ENCODE measurements at places on chromosomes 1 and 21.

- DNase-seq, result no peak
Measured at GRCh38 chr1:8381618-8382017, 63.7 kb downstream of the SLC45A1 start.

DNA sequence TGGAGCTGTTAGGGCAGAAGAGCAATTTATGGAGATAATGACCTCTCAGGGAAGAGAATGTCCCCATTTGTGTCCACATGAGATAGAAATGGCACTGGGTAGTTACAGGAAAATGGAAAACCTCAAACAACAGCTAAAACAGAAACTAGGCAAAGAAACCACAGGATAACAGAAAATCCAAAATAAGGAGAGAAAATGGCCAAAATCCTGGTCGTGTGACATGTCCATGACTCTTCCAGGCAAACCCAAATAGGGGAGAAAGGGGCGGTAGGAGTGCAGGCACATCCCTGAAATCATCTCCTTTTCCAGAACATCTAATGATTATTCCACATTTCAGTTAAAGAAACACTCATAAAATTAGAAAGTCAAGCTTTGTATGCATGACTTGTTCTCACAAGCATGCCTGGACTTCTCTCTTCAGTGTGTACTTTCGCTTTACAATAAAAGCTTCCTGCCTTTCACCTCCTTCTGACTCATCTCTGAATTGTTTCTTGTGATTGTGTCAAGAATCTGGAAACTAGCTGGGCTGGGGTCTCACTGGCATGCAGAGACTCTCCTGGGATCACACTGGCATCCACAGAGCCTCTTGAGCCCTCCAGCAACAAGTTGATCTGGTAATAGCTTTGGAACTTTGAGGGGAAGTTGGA lies 171.4 kb upstream of the ZP4 start:
- DNase-seq, result no peak

DNA sequence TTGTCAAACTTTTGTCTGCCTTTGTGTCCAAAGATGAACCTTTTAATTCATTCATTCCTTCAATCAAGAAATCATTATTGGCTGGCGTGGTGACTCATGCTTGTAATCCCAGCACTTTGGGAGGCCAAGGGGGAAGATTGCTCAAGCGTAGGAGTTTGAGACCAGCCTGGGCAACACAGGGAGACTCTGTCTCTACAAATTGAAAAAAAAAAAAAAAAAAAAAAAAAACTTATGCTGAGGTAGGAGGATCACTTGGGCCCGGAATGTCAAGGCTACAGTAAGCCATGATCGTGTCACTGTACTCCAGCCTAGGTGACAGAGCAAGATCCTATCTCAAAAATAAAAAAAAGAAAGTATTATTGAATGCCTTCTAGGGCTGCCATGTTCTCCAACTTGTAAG lies 51.3 kb upstream of the CXADR start:
- no peak for DNase-seq

- no peak for DNase-seq
Measured at GRCh38 chr1:63327417-63328054, 5.2 kb downstream of the FOXD3 start.

DNA sequence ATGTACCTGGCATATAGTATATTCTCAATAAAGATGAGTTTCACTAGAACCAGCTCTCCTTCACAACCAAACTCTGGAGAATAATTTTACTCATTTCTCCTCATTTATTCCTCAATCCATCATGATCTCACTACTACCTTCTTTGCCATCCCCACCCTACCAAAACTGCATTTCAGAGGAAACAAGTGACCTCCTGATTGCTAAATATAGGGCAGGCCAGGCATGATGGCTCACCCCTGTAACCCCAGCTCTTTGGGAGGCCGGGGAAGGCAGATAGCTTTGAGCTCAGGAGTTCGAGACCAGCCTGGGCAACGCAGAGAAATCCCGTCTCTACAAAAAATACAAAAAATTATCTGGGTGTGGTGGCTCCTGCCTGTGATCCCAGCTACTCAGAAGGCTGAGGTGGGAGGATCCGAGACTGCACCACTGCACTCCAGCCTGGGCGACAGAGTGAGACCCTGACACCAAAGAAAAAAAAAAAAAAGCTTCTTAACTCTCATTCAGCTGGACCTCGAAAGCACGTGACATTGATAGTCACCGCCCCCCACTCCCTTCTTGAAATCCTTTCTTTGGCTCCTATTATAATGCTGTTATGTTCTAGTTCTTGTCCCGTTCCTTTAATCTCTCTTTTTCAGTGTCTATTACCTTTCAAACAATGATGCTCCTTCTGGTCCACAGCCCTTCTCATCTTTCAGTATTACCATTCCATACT lies 2.1 kb downstream of the TESK2 start:
- no peak for DNase-seq

DNA sequence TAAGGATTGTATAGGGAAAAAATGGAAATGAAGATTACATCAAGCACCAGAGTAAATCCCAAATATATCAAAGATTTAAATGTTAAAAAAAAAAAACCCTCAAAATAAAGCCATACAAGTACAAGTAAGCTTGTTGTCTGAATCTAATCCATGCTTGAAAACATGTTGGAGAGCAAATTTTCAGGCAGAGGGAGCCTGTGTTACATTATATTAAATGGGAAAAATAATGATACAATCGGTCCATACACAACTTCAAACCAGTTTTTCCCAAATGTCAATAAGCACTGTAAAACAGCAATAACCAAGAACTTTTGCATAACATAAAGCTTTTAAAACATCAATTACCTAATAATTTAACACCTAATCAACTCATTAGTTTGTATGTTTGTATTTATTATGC lies 949.4 kb upstream of the ADGRL4 start:
- no peak for DNase-seq

DNA sequence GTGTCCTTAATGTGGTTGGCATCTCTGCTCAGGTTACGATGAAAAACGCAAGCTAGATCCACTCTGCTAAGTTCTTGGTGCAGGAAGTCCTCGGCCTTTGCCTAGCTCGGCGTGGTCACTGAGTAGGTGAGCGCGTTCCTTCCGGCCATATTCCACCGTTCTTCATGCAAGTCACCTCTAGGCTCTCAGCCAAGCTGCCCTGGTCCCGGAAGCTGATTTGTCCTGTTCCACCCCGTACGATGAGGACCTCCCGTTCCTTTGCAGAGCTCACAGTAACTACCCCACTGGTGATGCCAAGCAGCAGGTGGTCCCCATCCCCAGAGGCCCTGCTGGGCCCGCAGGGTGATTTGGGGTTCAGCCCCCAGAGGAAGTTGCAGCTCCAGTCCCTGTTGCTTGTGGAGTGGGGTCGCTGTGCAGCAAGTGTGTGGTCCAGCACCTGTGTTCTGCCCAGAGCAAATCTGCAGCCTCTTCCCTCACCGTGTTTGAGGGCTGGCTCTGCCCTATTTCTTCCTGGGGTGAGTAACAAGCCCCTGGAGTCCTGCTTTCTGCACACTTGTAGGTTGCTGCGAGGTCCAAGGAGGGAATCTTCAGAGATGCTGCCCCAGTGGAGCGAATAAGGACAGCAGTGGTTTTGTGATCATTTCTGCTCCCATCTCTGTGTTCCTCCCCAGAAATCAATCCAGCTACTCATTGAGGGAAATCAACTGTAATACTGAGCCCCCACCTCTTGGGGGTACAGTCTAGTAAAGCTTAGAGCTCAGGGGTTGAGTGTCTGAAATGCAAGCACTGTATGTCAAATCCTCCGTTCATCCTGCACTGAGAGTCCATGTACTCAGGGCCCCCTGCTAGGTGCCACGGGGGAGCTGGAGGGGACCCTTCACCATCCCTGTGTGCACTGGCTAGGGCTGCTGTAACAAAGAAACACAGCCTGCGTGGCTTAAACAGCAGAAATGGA lies 2.3 kb downstream of the UMODL1 start:
- DNase-seq, result no peak

DNA sequence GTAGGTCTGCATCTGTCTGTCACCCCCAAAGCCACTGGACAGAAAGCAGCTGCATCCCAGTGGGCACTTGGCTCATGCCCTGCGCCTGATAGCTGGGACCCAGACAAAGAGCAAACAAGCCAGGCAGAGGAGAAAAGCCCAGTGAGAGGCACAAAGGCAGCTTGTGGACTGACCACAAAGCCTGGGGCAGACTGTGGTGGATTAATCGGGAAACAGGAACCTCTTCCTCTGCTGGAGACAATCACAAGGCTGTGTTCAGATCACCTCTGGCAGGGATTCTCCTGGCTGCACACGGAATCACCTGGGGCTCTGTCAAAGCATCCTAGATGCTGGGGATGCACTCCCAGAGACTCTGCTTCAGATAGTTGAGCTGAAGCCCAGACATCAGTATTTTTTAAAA lies 15.2 kb upstream of the GJB5 start:
- no peak for DNase-seq

GRCh38 chr1:29114654-29115053 lies 9.0 kb downstream of the TMEM200B start:
- no peak for DNase-seq

- no peak for DNase-seq
Measured at GRCh38 chr1:178098262-178098661, 4.4 kb downstream of the RASAL2 start.

- DNase-seq, result no peak
Measured at GRCh38 chr1:65253800-65254319, 55.5 kb upstream of the DNAJC6 start.

All from activated effector memory CD4-positive, alpha-beta T cell treated with Interleukin-2 at 50 U/mL for 16 hours (primary cell).